ENCODE measurements at places on chromosomes 4 and X. TPM values are rescaled to one million over a fixed set of nuclear protein-coding genes. Genes with fewer than 3 reads are reported as not detected.

DNA sequence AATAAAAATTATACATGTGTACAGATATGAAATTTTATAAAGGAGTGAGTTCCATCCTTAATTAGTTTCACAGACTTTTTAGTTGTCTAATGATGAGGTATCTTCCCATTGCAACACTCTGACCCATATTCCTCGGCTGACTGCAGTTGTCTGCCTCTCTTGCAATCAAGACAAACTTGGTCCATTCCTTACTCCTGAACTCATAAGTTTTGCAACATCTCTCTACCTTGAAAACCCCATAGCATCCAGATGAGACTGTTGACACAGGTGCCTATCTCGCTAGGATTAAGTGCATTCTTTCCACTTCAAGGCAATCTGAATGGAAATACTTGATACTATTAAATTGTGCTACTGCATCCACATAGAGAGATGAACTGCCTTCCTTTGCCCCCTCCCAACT lies 2.3 kb downstream of the XKRX start:
- no peak for DNase-seq

- no peak for DNase-seq
These were observed 22.4 kb downstream of the SEC24D start for GRCh38 chr4:118813561-118813960.

GRCh38 chr4:87005690-87006425 lies 71.0 kb downstream of the AFF1 start:
- no peak for DNase-seq

DNA sequence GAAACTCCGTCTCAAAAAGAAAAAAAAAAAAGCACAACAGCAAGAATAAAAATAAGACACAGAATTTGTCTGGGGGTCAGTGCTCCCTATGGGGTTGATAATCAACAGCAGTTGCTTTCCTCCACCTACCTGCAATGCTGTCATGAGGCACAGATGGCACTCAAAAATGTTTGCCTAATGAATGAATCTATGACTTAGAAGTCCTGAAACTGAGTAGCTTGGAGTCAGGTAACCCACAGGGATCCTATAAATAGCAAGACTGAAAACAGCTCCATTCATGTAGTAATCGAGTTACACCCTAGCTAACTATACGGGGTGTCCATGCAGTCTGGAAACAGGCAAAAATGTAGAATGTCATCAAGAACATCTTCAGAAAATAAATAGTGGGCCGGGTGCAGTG lies 19.8 kb upstream of the DDX3X start:
- no peak for DNase-seq

- peak; percentile 77 for DNase-seq
These were observed 44.9 kb downstream of the ZBTB49 start for GRCh38 chr4:4334798-4335520.

The ATP1B4 gene
- not detected for total RNA-seq

GRCh38 chr4:183846951-183847350 lies 58.2 kb upstream of the STOX2 start:
- DNase-seq: no peak

The BEX5 gene
- total RNA-seq: not detected

The PLAC1 gene
- total RNA-seq: not detected

GRCh38 chrX:118521435-118521834 lies 25.8 kb downstream of the DOCK11 start:
- DNase-seq: no peak

The TMPRSS11F gene
- total RNA-seq: not detected

The GLOD5 gene
- 3.1 TPM for total RNA-seq

DNA sequence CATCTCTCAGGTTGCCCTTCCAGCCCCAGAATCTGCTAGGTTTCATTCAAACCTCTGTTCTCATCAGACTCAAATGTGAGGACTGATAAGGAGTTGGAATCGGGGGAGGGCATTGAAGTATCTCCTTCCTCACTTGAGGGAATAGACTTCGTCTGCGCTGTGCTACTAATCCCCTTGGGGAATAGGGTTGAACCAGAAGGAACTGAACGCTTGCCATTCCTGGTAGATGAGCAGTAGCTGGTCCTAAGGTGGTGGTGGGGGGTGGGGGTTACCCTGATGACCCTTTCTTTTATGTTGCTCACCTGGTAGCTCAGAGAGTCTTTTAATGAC lies 692 bp upstream of the SLC9A7 start:
- no peak for DNase-seq

GRCh38 chrX:17559728-17560379 lies 177.4 kb upstream of the SCML1 start:
- no peak for DNase-seq

- no peak for DNase-seq
These were observed 62.1 kb upstream of the LANCL3 start for GRCh38 chrX:37509349-37509748.

The RNF150 gene
- total RNA-seq: 1.4 TPM

- no peak for DNase-seq
These were observed 24.6 kb downstream of the ZRSR2 start for GRCh38 chrX:15814771-15815365.

GRCh38 chr4:146338512-146338911 lies 124.2 kb downstream of the REELD1 start:
- DNase-seq: no peak

DNA sequence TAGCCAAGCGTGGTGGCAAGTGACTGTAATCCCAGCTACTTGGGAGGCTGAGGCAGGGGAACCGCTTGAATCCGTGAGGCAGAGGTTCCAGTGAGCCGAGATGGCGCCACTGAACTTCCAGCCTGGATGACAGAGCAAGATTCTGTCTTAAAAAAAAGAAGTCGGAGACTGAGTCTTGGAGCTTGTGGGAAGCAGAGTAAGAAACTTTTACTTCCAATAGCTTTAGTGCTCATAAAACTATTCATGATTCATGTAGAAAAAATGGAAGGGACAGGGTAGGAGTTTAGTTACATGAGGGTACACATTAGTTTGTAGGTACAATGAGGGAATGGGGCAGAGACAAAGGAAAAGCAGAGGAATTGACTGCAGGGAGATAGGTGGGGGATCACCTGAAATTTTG lies 19.3 kb downstream of the RAP2C start:
- no peak for DNase-seq

The TRIM75 gene
- not detected for total RNA-seq

The PRDM8 gene
- 0.28 TPM for total RNA-seq

The STOX2 gene
- 3.8 TPM for total RNA-seq

The PRDM5 gene
- total RNA-seq: 0.23 TPM

- no peak for DNase-seq
These were observed 30.9 kb downstream of the NIPAL1 start for GRCh38 chr4:48047421-48047844.

GRCh38 chr4:86600007-86600653 lies 6.0 kb downstream of the PTPN13 start:
- no peak for DNase-seq

- no peak for DNase-seq
These were observed 233.5 kb upstream of the GYPA start for GRCh38 chr4:144374065-144374464.

- DNase-seq: no peak
These were observed 1.1 kb downstream of the LRBA start for GRCh38 chr4:151013944-151014343.

DNA sequence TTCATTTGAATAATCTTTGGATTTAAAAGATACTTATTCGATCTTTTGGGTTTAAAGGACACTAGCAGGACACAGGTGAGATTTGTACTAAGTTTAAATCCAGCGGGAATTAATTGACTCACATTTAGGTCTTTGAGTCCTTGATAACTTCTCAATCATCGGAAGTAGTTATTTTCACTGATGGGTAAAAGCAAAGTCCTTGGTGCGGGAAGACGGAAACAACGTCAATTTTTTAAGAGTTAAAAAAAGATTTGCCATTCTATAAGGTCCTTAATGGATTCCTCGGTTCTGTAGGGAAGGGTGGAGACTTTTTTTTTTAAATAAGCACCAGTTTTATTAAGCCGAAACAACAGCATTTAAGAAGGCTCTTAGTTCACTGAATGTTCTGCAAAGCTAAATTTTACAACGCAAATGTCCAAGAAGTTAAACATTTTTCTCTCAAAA lies 2.9 kb downstream of the TMSB4X start:
- DNase-seq: no peak

The TMPRSS11E gene
- not detected for total RNA-seq

DNA sequence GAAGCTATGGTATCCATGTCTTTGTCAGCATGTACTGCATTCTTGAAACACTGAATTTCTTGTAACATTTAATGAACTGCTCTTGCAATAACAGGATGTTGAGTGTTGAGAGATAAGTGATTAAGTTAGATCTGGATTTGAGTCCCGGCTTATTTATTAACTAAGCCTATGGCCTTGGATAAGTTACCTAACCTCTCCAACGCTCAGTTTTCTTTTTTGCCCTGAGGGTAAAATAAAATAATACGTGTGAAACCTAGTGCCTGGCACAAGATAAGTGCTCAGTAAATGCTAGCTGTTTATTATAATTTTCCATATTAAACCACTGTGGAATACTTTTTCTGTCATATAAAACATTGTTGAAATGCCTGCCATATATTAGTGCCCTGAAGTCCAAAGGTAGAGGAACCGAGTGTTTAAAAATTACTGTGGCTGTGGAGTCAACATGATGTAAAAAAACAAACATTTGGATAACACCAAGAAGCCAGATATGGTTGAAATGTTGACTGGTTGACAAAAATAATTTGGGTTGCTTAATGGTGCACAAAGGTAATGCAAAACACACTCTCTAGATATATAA lies 58.6 kb upstream of the ALB start:
- DNase-seq: no peak

All from left lobe of liver (tissue), 2 donors.